ENCODE measurements at places on chromosomes 6 and 20.

GRCh38 chr20:50598074-50598473, 87.9 kb downstream of the PTPN1 start:
- H3K4me1 ChIP-seq: no peaks in the 10 kb centered on the region
- H3K27ac ChIP-seq: no peak overlapping the region
- H3K27me3 ChIP-seq: no peaks in the 10 kb centered on the region
- H3K4me3 ChIP-seq: no peak overlapping the region

GRCh38 chr20:49207076-49207475, 12.1 kb upstream of the DDX27 start:
- no peaks in the 10 kb centered on the region for H3K36me3 ChIP-seq
- no peak overlapping the region for H3K4me3 ChIP-seq
- no peak overlapping the region for H3K27ac ChIP-seq
- no peaks in the 10 kb centered on the region for H3K4me1 ChIP-seq

DNA sequence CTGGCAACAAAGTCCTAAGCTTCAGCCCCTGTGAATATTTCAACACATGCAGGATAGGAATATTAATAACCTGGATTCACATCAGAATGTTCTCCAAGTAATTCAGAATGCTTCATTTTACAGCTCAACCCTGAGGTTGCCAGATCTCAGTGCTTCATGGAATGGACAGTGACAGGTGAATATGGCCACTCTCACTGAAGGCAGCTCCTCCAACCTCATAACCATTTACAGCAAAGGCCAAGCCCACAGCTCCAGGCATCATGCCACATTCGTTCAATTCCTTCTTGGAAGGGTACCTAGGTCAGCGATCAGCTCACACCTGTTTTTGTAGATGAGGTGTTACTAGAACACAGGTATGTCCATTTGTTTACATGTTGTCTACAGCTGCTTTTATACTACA, 17.1 kb downstream of the CLIC5 start:
- H3K36me3 ChIP-seq: no peaks in the 10 kb centered on the region
- H3K27ac ChIP-seq: no peak overlapping the region
- H3K27me3 ChIP-seq: no peaks in the 10 kb centered on the region
- no peak for DNase-seq

GRCh38 chr6:141210901-141211300, 921.8 kb upstream of the GJE1 start:
- H3K4me1 ChIP-seq: no peaks in the 10 kb centered on the region
- H3K27ac ChIP-seq: no peak overlapping the region
- no peak for DNase-seq

GRCh38 chr6:10484912-10485311, 36.2 kb upstream of the GCNT2 start:
- H3K4me3 ChIP-seq: no peak overlapping the region
- H3K27ac ChIP-seq: no peak overlapping the region
- DNase-seq: no peak
- no peaks in the 10 kb centered on the region for H3K4me1 ChIP-seq

DNA sequence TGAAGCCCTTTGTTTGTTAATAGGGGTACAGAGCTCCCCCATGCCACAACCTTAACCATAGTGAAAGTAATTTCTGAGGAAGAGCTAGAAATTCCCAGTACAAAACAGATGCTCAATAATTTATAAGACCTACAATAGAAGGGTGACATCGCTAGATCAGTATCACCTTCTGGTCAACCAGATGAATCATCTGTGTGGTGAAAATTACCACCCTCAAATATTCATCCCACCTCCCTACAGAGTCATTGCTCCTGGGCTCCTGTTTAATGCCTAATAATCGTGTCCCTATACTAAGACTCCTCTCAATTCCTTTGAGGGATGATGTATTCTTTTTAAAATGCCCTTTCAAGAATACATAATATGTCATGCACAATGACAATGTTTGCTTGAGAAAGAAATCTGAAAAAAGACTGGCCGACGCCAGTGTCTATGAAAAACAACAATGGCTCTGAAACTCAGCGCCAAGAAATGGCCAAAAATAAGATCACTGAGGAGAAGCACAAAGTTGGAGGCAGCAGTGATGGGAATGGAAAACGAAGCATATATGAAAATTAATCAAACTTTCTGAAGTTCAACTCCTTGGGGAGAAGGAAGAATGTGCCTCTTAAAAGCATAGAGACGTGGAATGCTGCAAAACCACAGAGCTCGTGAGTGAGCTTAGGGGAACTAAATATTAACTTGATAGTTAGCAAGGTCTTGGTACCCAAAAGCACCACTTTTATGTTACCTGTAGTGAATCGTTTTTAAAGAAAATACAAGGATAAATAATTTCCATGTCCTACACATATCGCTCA, 11.0 kb upstream of the ADGRF5 start:
- no peaks in the 10 kb centered on the region for H3K27me3 ChIP-seq
- DNase-seq: no peak
- no peaks in the 10 kb centered on the region for H3K4me1 ChIP-seq
- no peak overlapping the region for H3K27ac ChIP-seq
- no peak overlapping the region for H3K4me3 ChIP-seq

- H3K4me3 ChIP-seq: no peak overlapping the region
- no peak overlapping the region for H3K27ac ChIP-seq
- DNase-seq: no peak
- H3K4me1 ChIP-seq: no peaks in the 10 kb centered on the region
These were observed 45.5 kb downstream of the PRL start for GRCh38 chr6:22251348-22251747.

GRCh38 chr20:4147319-4147718, 132.0 kb upstream of the RNF24 start:
- H3K27me3 ChIP-seq: peaks cover 3% of the 10 kb centered on the region
- DNase-seq: no peak
- peaks cover 8% of the 10 kb centered on the region for H3K4me1 ChIP-seq

GRCh38 chr6:24543683-24544082, 48.9 kb downstream of the ALDH5A1 start:
- H3K4me1 ChIP-seq: no peaks in the 10 kb centered on the region
- no peaks in the 10 kb centered on the region for H3K27me3 ChIP-seq
- no peak for DNase-seq
- H3K4me3 ChIP-seq: no peak overlapping the region
- no peaks in the 10 kb centered on the region for H3K36me3 ChIP-seq

DNA sequence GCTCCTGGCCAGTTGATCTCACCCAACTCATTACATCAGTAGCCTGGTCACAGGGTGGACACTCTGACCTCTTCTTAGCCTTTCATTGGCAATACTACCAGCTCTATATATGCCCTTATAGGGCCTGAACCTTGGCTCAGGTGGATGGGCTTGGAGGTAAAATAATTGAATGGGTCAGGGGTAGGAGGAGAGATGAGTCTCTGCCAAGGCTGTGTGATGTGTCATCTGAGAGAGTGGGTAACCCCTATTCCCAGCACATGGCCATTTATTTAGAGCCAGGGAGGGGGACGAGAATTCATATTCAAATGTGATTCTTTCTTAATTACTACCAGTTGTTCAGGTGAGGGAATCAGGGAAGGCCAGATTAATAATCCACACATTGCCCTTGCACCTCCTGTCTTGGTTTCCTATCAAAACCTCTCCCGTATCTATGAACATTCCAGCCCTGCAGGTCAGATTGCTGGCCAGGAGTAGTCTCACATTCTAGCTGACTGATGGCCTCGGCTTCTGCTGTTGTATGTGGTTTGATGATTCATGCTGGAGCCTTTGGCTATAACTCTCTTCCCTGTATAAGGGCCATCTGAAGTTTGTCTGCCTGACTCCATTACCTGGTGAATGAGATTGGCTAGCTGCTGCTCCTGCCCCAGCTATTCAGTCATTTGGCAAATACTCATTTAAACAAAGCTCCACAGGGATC, 13.4 kb downstream of the C20orf173 start:
- H3K36me3 ChIP-seq: peaks cover 15% of the 10 kb centered on the region
- H3K27me3 ChIP-seq: no peaks in the 10 kb centered on the region
- H3K27ac ChIP-seq: no peak overlapping the region
- H3K4me3 ChIP-seq: no peak overlapping the region
- no peak for DNase-seq

- peak; percentile 17 for DNase-seq
- peak overlapping the region; percentile 63 for H3K4me3 ChIP-seq
- H3K27ac ChIP-seq: no peak overlapping the region
These were observed 843 bp upstream of the HEY2 start for GRCh38 chr6:125748406-125749172.

DNA sequence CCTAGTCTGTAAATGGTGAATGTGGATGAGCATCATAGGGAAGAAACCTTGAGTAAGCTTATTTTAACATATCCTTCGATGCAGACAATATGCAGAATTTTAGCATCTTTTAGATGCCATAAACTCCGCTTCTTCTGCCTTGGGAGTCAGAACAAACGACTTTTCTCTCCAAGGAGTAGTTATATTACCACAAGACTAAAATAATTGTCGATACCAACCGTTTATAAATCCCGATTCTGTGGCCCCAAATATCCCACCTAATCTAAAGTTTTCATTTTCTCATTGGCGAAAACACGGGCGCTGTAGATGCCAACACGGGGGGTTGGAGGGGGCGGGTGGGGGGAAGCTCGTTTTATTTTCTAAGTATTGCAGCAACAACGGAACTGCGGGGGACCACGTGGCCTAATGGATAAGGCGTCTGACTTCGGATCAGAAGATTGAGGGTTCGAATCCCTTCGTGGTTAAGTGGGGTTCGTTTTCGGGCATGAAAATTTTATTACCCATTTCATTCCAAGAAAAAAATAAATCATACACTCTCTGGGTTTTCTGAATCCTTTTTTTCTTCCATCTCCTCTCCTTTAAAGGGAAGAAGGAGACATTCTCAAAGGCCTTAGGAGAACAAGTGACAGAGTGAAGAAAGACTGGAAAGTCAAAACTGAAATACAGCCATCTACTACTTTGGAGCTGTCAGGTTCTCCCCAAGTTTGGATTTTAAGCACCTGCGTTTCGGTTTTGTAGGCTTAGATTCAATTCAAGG, 65.5 kb upstream of the BTN3A2 start:
- H3K27ac ChIP-seq: peak overlapping the region; percentile 38
- H3K36me3 ChIP-seq: no peaks in the 10 kb centered on the region
- H3K4me3 ChIP-seq: no peak overlapping the region
- no peaks in the 10 kb centered on the region for H3K27me3 ChIP-seq
- H3K4me1 ChIP-seq: peaks cover 7% of the 10 kb centered on the region

DNA sequence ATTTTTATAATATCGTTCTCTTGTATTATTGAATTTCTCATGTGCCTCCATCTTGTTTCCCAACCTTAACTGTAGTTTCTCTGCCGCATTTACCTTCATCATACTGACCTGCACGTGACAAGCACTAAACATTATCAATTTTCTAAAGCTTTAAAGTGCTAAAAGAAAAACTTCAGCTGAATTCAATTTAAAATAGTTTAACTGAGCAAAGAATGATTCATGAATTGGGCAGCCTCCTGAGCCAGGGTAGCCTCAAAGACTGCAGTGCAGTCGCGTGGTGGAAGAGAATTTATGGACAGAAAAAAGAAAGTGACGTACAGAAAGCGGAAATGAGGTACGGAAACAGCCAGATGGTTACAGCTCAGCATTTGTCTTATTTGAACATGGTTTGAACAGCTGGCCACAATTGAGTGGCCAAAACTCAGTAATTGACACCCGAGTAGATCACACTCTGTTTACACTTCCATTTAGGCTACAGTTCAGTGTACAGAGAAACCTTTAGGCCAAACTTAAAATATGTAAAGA, 4.2 kb upstream of the ZDHHC14 start:
- H3K4me3 ChIP-seq: no peak overlapping the region
- no peaks in the 10 kb centered on the region for H3K27me3 ChIP-seq
- peaks cover 9% of the 10 kb centered on the region for H3K4me1 ChIP-seq
- no peak overlapping the region for H3K27ac ChIP-seq

GRCh38 chr6:156889469-156889868, 112.3 kb downstream of the ARID1B start:
- no peak for DNase-seq
- H3K27ac ChIP-seq: no peak overlapping the region
- no peak overlapping the region for H3K4me3 ChIP-seq
- H3K36me3 ChIP-seq: no peaks in the 10 kb centered on the region

- peaks cover 98% of the 10 kb centered on the region for H3K4me1 ChIP-seq
- H3K4me3 ChIP-seq: peak overlapping the region; percentile 27
- no peak overlapping the region for H3K27ac ChIP-seq
These were observed 28.3 kb downstream of the FYN start for GRCh38 chr6:111844921-111845320.

- no peaks in the 10 kb centered on the region for H3K4me1 ChIP-seq
- H3K4me3 ChIP-seq: no peak overlapping the region
- DNase-seq: no peak
- no peaks in the 10 kb centered on the region for H3K36me3 ChIP-seq
These were observed 30.7 kb upstream of the MRGBP start for GRCh38 chr20:62765432-62766070.

- peaks cover 62% of the 10 kb centered on the region for H3K4me1 ChIP-seq
- H3K4me3 ChIP-seq: peak overlapping the region; percentile 71
- peak overlapping the region; percentile 66 for H3K27ac ChIP-seq
- no peaks in the 10 kb centered on the region for H3K36me3 ChIP-seq
These were observed 41.8 kb downstream of the RBM38 start for GRCh38 chr20:57432862-57433491.

DNA sequence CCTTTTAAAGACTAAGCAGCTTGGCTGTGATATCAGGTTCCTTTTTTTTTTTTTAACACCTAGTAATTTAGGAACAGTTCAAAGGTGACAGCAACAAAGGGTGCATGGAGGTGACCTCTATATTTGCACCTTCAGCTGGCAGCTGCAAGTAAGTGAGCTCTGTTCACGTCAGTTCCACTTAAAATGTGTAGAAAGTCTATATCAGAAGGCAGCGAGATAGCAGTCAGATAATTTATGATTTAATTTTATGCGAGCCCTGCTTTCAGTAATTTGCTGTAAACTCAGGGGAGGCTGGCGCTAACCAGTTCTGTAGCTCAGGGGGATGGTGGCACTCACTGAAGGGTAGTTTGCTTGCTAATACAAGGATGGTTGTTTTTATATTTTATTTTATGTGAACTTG, 602.8 kb upstream of the MMS22L start:
- H3K4me3 ChIP-seq: no peak overlapping the region
- H3K27ac ChIP-seq: no peak overlapping the region
- H3K27me3 ChIP-seq: no peaks in the 10 kb centered on the region
- DNase-seq: no peak
- no peaks in the 10 kb centered on the region for H3K4me1 ChIP-seq

- H3K27ac ChIP-seq: no peak overlapping the region
- H3K4me3 ChIP-seq: no peak overlapping the region
- no peaks in the 10 kb centered on the region for H3K27me3 ChIP-seq
- no peak for DNase-seq
- H3K4me1 ChIP-seq: no peaks in the 10 kb centered on the region
These were observed 286.0 kb downstream of the FOXC1 start for GRCh38 chr6:1895721-1896120.

All from CD8-positive, alpha-beta memory T cell (primary cell).